ENCODE measurements at places on chromosomes 4 and X.

- DNase-seq, result no peak
Observed at GRCh38 chrX:153830640-153831428, 490 bp upstream of the PDZD4 start.

- no peak for DNase-seq
Observed at GRCh38 chr4:131248314-131248713, 1900.8 kb upstream of the PCDH10 start.

- no peak for DNase-seq
Observed at GRCh38 chrX:270848-271367, 10.3 kb upstream of the PLCXD1 start.

DNA sequence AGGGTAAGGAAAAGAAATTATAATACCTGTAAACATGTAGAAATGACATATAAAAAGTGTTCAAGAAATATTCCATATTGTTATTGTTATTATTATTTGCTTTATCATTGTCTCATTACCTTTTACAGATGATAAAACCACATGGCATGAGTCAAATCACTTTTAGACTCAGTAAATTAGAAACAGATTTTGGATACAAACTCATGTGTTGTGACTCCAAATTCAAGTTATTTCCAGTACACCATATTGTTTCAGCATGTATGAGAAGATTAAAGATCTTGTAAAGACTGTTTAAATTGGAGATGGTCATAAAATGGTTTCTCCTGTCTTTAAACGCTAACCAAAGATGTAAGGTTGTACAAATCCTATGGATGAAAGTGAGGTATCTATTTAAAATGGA lies 18.1 kb downstream of the PPP1R2C start:
- DNase-seq, result no peak

DNA sequence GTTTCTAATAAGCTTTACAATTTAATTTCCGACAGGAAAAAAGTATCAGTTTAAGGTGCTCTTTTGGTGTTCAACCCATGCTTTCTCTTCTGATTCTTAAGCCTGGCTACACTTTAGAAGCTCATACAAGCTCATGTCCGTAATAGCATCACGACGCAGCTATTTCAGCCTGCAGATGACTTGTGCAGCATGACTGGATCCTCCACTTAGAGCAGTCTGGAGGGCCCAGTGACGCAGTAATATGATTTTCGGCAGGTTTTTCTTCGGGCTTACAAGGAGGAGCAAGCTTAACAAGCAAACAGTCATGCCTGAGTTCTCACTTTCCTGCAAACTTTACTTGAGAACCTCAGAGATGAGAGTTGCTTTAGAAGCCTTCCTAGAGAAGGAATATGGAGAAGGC lies 85.3 kb upstream of the MAML3 start:
- peak; percentile 21 for DNase-seq

- no peak for DNase-seq
Observed at GRCh38 chr4:124066595-124066994, 645.9 kb downstream of the ANKRD50 start.

GRCh38 chr4:35124106-35124505 lies 1120.2 kb downstream of the ARAP2 start:
- DNase-seq, result no peak

- DNase-seq, result no peak
Observed at GRCh38 chr4:158786121-158786601, 17.3 kb downstream of the FNIP2 start.

DNA sequence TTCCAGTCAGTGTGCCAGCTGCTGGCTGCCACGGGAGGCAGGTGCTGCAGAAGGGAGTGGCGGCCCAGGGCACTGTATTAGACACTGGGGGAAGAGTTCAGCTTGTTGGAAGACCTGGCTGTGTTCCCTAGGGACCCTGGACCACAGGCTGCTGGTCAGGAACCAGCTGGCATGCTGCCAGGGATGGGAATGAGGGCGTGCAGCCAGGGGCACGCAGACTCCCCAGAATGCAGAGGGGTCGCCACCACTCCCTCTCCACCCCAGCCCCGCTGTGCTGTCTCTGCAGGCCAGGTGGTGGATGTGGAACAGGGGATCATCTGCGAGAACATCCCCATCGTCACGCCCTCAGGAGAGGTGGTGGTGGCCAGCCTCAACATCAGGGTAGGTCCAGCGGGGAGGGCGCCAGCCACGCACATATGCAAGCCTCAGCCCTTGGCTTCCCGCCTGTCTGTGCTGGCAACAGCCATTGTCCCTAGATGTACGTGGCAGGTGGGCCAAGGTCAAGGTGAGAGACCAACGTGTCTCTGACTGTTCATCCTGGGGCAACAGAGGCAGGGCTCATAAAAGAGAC lies 12.3 kb downstream of the ABCD1 start:
- DNase-seq, result no peak

DNA sequence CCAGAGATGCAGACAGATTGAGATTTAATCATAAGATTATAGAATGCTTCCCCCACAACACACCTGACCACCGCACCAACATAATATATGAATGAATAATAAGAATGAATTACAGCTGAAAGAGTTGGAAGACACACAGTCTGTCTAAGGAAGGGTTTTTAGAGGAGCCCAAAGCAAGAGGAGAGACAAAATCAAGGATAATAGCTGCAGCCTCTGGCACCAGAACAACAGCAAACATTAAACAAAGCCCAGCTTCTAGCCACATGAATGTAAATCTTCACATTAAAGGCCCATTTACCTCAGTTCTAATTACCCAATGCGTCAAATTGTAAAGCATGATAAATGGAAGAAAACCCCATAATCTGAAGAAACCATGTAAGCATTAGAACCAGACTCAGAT lies 133.9 kb downstream of the SPCS3 start:
- DNase-seq, result no peak

- no peak for DNase-seq
Observed at GRCh38 chr4:40864531-40864930, 114.8 kb downstream of the NSUN7 start.

DNA sequence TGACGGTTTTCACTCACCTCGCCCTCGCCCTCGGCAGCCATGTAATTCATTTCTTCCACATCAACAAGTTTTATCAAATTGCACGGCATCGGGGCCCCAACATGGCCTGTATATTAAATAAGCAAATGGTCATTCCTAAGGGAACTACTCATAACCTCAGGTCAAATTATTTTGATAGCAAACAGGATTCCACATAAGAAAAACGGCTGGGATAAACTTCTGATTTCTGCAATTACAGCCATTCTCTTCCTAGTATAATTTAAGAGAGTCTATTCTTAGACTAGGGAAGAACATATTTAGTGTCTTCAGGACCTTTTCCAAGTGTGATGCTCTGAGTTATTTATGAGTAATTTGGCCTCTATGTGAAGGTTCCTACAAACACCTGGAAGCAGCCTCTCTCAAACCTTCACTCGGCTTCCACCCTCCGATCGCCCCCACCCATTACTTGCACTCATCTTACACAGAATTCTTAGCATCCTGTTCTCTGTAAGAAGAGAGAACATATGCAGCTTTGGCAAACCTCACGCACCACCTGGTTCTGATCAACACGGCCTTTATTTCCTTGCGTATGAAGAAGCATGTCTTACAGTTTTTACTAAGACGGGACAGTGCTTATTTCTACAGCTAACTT lies 29.4 kb upstream of the CENPU start:
- no peak for DNase-seq

- peak; percentile 41 for DNase-seq
Observed at GRCh38 chr4:173420324-173420752, 21.4 kb upstream of the SCRG1 start.

DNA sequence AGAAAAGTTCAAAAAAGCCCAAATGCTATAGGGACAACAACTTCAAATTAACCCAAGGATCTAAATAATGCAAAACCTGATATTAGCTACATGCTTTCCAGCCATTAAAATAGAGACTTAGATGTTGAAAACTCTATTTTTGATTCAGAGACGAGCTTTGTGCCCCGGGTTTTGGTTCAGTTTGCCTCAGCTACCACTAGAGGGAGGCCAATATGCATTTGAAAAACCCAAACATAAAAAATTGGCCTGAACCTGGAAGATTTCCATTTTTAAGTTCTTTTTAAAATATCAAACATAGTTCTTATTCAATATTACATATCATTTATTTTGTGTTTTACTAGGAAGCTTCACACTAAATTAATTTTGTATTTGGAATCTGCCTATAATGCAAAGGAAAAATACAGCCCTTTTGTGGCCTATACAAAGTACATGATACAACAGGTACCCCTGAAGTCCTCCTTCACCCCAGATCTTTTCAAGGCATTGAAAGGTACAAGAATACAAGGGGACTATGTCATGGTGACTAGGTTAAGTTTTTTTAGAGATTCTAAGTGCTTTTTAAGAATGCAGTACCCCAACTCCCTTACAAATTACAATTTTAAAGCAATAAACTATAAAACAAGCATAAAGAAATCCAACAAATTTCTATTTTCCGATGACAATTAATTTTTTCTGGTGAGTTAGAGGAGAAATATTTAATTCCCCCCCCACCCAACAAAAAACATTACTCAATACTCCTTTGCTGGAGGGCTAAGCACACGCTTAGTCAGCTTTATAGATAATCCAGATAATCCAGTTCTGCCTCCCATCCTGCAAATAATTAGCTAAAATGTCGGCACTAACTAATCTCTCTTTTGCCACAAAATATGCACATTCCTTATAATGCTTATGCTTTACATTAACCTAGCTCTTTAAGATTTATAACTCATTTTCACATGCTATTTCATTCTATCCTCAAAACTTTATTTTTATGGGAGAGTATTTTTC lies 97.7 kb upstream of the PTPN13 start:
- no peak for DNase-seq

DNA sequence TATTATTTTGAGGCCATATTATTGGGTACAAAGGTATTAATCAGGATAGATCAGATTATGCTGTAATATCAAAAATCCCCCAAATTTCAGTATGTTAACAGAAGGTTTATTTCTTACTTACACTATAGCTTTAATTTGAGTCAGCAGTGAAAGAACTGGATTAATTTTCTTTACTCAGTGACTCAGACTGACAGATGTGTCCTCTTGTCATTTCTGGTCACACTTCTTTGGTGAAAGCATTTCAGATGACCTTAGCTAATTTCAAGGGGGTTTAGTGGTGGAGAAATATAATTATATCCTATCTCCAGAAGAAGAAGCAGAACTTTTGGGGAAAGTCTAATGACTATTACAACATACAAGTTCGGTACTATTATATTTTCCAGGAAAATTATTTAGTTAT lies 12.4 kb downstream of the DDIT4L start:
- DNase-seq, result no peak

- no peak for DNase-seq
Observed at GRCh38 chrX:68462197-68462596, 28.9 kb upstream of the OPHN1 start.

DNA sequence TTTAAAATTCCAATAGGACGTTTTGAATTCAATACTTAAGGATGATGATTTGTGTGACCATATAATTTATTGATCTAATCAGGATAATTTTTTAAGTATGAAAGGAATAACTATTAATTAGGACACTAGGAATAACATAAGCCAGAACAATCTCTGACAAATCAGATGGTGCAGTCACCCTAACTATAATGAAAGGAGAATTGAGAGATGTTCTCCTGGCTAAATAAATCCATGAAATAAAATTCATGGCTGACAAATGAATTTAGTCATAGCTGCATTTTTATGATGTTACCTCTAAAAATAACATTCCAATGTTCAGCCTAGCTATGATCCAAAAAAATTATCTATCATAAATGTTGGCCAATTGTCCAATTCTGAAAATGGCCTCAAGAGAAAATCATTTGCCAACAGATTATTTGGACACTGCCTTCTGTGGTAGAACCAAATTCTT lies 190.6 kb upstream of the NEIL3 start:
- DNase-seq, result no peak

DNA sequence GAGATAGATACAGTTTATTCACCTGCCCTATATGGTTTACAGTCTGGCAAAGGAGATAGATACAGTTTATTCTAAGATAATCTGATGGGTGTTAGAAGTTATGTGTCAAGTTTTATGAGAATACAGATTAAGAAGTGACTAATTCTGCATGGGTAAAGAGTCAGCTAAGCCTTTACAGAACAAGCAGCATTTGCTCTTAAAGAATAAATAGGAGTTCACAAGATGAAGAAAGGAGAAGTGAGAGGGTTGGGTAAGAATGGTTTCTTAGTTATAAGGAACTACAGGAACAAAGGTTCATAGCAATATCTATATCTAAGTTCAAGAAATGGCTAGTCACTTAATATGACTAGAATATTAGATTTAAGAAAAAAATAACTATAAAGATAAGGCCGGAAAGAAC lies 47.6 kb downstream of the THOC2 start:
- no peak for DNase-seq

GRCh38 chr4:184147858-184148737 lies 69.6 kb downstream of the ENPP6 start:
- DNase-seq, result no peak

All from NCI-H526 treated with DMSO at 0.1 percent for 48 hours (cell line).